ENCODE measurements at places on chromosomes 13 and 19.

GRCh38 chr13:42751693-42752092 lies 29.7 kb upstream of the FAM216B start:
- no peak for DNase-seq

DNA sequence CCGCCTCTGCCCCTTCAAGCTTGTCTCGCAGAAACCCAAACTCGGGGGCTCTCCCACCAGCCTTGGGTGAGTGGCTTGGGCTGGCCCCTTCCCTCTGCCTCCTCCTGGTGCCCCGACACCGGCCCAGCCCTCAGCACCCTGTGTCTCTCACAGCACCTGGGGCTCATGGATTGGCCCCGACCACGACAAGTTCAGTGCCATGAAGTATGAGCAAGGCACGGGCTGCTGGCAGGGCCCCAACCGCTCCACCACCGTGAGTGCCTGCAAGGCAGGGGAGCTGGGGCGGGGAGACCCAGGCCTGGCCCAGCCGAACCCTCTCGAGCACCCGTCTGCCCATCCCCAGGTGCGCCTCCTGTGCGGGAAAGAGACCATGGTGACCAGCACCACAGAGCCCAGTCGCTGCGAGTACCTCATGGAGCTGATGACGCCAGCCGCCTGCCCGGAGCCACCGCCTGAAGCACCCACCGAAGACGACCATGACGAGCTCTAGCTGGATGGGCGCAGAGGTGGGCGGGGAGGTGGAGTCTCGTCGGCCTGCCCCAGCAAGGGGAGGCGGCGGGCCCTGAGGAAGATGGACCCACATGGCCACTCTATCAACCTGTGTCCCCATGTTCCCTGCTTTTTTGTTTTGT lies 13.6 kb downstream of the PRKCSH start:
- no peak for DNase-seq

DNA sequence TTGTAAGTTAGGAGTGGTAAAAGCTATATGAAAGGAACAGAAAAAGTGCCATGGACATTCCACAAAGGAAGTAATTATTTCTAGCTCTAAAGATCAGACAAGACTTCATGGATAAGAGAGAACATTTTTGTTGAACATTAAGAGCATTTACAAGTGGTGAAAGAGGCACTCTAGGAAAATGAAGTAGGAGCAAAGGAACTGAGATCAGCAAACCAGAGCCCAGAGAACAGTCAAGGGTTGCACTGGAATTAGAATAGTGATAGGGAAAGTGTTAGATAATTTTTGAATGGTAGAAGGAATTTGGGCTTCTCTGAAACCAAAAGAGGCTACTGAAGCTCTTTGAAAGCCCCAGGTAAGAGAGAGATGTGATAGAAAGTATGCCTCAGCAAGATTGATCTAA lies 94.1 kb downstream of the COG6 start:
- no peak for DNase-seq

- no peak for DNase-seq
Measured at GRCh38 chr13:98930151-98930591, 47.7 kb downstream of the DOCK9 start.

DNA sequence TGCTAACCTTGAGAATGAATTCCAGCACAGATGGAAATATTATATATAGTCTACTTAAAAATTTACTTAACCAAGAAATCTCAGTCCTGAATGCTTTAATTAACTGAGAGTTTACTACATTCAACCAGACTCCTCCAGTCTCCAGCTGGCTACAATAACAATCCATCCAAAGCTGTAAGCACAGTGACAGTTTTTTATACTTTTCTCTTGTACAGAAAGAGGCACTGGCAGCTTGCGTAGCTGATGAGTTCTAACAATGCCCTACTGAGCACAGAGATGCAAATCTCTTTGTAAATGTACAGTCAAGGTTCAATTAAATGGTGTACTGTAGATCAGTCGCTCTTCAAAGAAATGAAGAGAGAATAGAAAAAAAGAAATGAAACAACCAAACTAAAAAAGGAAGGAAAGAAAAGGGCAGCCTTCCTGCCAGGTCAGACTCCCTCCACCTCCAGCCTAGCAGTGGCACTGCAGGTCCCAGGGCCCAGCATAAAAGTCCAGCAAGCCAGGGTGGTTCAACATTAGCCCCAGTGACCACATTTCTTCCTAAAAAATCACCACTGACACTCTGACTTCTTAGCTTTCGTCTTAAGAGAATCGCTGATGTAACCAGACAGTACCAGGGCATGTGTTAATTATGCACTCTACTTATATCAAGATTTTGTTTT lies 88.4 kb downstream of the SACS start:
- no peak for DNase-seq

- no peak for DNase-seq
Measured at GRCh38 chr19:5575590-5575989, 7.8 kb upstream of the TINCR start.

DNA sequence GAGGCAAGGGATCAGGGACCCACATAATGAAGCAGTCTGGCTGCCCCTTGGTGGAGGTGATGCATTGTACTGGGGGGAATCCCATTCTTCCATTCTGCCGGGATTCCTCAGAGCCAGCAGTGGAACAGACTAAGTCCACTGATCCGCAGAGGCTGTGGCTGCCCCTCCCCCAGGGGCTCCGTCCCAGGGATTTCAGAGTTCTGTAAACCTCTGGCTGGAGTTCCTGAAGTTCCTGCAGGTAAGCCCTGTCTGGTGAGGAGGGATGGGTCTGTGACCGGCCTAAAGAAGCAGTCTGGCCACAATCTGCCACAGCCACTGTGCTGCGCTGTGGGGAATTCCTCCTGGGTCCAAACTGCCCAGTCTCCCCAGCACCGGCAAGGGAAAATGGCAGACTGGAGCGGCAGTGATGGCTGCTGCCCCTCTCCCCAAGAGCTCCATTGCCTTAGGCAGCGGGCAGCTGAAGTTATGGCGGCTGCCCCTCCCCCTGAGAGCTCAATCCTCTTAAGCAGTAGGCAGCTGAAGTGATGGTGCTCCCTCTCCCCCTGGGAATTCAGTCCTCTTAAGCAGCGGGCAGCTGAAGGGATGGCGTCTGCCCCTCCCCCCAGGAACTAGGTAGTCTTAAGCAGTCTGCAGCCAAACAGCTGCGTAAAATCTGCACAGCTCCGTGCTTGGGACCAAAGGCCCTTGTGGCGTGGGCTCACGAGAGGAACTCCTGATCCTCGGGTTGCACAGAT lies 155.7 kb downstream of the PCDH17 start:
- DNase-seq = no peak

- no peak for DNase-seq
Measured at GRCh38 chr13:32910530-32910929, 105.7 kb upstream of the KL start.

DNA sequence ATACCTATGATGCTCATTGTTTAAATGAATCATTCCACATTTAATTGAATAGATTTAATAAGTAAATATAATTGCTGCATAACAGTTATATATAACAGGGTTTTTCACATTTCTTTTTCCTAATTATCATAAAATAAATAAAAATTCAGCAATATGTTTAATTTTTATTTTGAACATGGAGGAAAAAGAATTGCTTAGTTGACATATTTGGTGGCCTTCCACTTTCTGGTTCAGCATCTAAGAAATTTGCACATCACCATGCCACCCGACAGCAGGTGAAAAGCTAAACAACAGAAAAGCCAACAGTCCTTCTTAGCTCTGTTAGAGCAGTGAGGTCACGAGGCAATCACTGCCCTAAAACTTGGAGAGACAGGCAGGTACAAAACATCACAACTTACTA lies 790.2 kb downstream of the GPC5 start:
- DNase-seq = no peak

DNA sequence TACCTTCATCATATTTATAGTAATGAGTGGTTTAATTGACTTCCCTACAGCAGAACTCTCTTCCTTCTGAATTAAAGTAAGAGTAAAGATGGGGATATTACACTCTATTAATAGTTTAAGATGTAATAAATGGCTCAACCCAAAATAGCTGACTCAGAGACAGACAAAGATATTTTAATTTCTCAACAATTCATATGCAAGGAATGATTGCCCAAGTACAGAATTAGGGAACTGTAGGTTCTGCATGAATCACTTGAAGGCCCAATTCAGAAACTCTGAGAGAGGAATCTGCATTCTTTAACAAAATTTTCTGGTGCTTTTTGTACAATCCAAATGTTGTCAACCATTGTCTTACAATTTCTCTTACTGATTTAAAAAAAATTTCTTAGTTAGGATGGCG lies 42.9 kb upstream of the PCDH9 start:
- DNase-seq = no peak

DNA sequence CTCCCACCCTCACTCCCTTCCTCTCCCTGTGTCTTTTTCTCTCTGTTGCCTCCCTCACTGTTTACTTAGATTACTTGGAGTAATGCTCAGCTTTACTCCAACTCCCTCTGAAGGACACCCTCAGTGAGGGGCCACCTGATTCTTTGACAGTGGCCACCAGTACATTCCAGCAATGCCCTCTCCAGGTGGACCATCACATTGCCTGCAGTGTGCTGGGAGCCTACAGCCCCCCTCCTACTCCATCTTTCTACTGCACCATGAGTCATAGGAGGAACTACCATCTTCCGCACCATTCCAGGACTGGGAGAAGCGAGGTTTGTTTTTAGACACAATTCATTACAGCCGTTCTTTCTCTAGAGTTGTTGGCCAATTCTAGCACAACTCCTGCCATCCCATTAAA lies 96.6 kb upstream of the POSTN start:
- no peak for DNase-seq

GRCh38 chr19:13621413-13621812 lies 115.1 kb upstream of the CACNA1A start:
- DNase-seq = peak; percentile 26

DNA sequence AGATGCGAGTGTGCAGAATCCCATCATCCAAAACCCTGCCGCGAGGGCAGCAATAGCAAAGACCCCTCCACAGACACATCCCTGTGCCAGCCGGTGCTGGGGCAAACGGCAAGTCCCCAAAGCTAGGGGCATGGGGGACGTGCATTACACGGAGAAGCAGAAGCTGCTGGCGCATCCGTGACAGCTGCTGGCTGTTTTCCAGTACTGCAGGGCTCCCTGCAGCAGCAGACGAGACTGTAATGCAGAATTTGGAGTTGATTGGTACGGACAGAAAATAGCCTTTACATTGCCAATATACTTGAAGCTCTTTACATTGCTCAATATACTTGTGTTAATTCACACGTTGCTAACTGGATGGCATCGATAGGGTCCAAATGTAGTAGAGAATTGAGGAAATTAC lies 77.2 kb upstream of the TMTC4 start:
- DNase-seq = no peak

DNA sequence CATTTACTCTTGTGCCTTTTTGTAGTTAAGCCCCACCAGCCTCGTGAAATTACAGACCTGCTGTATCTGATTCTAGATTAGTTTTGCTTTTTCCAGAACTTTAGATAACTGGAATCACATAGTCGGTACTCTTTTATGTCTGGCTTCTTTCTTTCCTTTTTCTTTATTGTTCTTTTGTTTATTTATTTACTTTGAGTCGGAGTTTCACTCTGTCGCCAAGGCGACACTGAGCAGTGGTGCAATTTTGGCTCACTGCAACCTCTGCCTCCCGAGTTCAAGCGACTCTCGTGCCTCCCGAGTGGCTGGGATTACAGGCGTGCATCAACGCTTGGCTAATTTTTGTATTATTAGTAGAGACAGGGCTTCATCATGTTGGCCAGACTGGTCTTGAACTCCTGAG lies 6.0 kb upstream of the NCCRP1 start:
- no peak for DNase-seq

DNA sequence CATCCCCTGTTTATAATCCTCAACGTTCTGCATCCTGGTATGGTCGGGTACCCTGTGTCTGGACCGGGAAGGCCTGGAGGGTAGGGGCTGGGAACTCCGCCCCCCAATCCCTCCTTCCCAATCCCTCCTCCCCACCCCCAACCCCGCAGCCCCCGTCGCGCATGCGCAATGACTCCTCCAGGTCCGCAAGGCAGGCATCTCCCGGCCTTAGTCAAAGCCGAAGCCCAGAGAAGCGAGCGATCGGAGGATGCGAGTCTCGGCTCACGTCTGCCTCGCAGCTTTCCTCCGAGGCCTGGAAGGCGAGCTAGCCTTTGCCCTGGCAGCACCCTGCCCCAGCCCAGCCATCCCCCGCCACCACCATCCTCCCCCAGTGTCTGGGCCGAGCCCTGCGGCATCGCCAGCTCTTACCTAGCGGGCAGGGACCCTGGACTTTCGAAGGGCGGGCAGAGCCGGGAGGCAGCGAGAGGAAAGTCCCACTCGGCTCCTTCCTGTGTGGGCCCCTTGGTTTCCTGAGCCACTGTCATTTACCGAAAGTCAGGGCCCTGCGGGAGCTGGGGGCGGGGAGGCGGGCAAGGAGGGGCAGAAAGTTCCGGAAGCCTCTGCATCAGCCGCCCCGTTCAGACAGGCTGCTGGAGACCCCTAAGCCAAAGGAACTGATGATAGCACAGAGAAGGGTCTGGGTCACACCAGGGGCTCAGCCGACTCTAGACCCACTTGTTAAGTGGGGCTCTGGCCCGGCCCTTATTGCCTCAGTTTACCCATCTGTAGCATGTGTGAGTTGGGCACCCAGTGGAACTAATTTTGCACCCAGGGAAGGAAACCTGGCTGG lies at the start of gene JAK3:
Gene JAK3, minus strand, starts transcription at position 445 of the 829 bp plus-strand sequence. CDS start 3,565 bp downstream, outside the sequence.
- DNase-seq = no peak

- DNase-seq = no peak
Measured at GRCh38 chr19:19595171-19595701, 23.3 kb downstream of the PBX4 start.

GRCh38 chr13:45416516-45417128 lies 1.6 kb downstream of the SLC25A30 start:
- no peak for DNase-seq

GRCh38 chr13:109394311-109394988 lies 391.9 kb downstream of the IRS2 start:
- DNase-seq = no peak

- DNase-seq = no peak
Measured at GRCh38 chr13:99823961-99824360, 147.6 kb downstream of the ZIC5 start.

DNA sequence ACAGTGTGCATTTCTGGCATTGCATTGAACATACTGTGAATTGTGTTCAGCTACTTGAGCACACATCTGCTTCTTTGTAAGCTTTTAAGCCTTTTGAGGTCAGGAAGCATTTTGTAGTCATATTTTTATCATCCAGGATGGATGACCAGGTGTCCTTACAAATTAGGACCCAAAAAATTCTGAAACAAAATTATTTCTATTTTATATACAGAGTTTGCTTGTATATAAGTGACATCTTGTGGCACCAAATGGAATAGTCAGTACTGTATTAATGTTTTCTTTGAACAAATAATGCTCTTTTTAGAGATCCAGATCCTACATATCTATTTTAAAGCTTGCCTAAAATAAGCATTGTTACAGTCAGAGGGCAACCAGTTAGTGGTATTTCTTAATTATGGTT lies 9.5 kb upstream of the SUPT20H start:
- DNase-seq = no peak

Data from HS-27A (cell line).